ENCODE measurements at places on chromosomes 1 and 21.

DNA sequence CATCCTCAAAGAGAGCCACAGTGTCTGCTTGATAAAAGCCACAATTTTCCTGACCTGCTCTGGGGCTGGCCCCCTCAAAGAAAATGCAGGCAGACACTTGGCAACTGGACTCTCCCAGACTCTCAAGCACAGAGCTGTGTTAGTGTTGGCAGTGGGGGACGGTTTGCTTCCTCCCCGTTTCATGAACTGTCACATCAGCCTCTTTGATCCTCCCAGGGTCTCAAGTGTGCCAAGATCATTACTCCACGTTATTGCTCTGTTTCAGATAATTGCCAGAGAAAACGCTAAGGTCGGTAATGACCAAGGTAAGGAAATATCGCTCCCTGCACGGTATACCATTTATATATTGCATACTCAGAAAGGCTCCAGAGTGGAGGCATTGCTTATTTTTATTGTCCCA lies 138.8 kb downstream of the NTMT2 start:
- no peak for DNase-seq

GRCh38 chr1:201085902-201086735 lies 26.1 kb downstream of the CACNA1S start:
- DNase-seq, result peak; percentile 41

GRCh38 chr1:47755101-47755990 lies 241.8 kb downstream of the TRABD2B start:
- peak; percentile 20 for DNase-seq

DNA sequence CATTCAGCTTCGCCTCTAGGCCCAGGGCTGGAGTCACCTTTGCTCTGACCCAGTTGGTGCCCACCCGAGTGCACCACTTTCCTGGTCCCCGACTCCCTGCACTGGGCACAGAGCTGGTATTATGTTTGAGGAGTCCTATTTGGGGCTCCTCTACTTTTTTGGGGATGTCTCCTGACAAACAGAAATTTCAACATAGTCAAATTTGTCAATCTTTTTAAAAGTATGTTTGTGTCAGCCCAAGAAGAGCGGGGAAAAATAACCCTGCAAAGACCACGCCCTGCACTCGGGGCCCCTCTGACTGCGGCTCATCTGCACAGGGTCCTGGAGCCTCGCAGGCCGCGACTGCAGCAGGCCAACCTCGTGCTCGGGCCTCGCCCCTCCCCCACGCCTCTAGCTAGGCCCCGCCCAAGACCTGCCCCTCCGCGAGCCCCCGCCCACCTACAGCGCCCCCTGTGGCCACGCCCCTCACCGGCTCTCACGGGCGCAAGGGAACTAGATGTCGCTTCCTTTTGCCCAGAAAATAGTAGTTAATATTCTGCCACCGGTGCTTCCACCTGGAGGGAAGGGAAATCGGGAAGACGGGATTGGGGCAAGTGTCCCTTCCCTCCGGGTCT lies 11.4 kb downstream of the FAM229A start:
- DNase-seq, result no peak

GRCh38 chr1:197422993-197423392 lies 154.9 kb downstream of the CRB1 start:
- DNase-seq, result no peak

GRCh38 chr1:116854403-116854690 lies 55.4 kb upstream of the PTGFRN start:
- no peak for DNase-seq

- DNase-seq, result no peak
Measured at GRCh38 chr1:91836331-91837040, 49.5 kb downstream of the TGFBR3 start.

DNA sequence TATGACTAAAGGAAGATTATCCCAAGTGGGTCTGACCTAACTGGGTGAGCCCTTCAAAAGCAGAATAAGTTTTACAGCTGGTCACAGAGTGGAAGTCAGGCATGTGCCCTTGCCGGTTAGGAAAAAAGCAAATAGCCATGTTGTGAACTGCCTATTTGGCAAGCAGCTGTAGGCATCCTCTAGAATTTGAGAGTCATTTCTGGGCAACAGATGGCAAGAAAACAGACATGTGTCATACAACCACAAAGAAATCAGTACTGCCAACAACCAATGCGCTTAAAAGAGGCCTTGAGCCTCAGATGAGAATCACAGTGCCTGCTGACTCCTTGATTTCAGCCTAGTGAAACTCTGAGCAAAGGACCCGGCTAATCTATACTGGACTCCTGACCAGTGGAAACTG lies 26.8 kb downstream of the LRRC53 start:
- no peak for DNase-seq

GRCh38 chr1:83593073-83593472 lies 405.9 kb downstream of the TTLL7 start:
- DNase-seq, result no peak

- DNase-seq, result no peak
Measured at GRCh38 chr1:36764798-36765197, 269.5 kb downstream of the GRIK3 start.

GRCh38 chr21:43034101-43034500 lies 41.5 kb downstream of the CBS start:
- DNase-seq, result no peak

DNA sequence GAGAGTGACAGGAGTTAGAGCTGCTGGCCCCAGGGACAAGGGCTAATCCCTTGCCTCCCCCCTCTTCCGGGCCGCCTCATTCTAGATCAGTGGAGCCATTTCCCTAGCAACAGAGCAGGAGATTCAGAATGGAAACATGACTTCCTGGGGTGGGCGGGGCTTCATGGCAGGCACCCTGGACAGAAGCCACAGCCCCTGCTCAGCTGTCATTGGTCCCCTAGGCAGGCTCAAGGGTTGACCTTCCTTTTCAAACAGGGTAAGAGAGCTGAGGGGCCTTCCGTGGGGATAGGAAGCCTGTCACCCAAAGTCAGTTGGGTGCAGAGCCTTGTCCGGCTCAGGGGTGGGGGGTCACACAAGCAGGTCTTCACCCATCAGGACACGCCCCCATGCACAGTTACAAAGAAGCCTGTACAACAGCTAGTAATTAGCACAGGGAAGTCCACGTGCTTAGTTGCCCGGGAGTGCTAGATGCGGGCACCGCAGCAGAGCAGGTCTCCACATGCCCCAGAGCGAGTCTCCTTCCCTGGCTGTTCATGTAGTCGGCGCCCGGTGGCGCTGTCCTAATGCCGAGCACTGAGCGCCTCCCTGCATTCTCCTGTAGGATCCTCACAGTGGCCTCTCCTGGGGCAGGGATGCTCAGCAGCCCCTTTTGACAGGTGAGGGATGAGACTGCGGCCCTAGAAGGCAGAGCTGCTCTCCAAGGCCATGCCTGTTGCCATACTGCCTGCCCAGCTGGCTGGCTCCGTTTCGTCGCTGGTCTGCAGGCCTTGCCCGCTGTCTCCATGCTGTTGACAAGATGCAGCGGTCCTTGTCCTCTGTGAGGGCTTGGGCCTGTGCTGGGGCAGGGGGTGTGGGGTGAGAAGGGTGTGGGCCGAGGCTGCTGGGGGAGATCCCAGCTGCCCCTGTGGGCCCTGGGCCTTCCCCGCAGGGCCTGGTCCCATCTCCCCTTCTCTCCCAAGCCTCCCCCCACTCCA lies 5.1 kb downstream of the TMEM201 start:
- DNase-seq, result no peak

DNA sequence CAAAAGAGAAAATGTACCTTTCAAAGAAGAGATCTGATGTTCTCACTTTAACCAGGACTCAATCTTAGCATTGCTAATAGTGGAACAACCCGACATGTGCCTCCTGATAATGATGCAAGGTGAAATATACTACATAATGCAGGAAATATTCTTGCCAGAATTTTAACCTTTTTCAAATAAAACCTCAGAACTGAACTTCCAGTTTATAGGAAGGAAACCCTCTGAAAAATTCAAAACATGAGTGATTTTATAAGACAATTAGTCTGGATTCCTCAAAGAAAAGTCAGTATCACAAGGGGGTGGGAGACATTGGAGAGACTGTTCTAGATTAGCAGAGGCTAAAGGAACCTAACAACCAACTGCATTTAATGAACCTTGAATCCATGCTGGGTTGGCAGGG lies 18.1 kb downstream of the AHCYL1 start:
- no peak for DNase-seq

GRCh38 chr1:180353945-180354344 lies 123.9 kb downstream of the LHX4 start:
- no peak for DNase-seq

GRCh38 chr1:168907053-168907452 lies 178.0 kb upstream of the DPT start:
- no peak for DNase-seq

GRCh38 chr1:52676249-52676903 lies 21.8 kb downstream of the COA7 start:
- DNase-seq, result no peak

GRCh38 chr1:184801503-184801902 lies 46.8 kb upstream of the EDEM3 start:
- no peak for DNase-seq

DNA sequence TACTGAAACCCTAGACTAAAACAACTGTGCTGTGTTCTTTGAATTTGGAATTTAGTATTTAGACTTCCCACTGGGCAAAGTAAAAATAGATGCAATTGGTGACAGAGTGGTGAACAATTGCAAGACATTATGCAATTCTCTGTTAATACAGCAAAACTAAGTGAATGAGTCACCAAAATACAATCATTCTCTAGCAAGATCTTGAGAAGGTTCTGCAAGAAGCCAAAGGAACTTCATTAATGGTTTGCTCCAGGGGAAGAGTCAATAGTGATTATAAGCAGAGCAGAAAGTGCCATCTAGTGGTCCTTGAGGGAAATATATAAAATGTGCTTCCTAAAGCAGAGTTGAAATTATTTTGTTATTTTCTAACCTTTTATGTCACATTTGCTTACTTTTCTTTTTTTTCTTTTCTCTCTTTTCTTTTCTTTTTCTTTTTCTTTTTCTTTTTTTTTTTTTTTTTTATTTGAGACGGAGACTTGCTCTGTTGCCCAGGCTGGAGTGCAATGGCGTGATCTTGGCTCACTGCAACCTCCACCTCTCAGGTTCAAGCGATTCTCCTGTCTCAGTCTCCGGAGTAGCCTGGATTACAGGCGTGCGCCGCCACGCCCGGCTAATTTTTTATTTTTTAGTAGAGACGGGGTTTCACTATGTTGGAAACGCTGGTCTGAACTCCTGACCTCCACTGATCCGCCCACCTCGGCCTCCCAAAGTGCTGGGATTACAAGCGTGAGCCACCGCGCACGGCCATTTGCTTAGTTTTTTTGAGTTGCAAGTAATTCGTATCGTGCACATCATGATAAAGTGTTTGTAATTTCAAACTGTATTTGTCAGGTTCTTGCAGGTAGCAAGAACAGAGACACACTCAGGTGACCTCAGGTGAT lies 99.2 kb downstream of the CTH start:
- peak; percentile 52 for DNase-seq

DNA sequence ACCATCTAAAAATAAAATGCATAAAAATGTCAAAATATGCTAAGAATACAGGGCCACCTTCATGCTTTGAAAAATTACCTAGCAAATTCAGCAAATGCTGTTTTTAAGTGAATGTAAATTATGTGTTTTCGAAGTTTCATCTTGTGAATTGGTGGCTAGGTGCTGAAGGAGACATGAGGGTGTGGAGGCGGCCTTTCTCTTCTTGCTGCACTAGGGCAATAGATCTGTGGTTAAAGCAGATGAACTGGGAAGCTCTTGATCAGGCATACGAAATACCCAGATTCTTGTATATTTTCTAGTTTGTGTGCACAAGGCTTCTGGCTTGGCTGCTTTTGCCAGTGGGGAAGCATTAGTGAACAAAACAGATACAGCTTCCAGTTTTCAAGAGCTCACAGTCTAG lies 224.5 kb downstream of the ST6GALNAC3 start:
- DNase-seq, result no peak

GRCh38 chr1:228212415-228212965 lies 4.6 kb downstream of the OBSCN start:
- no peak for DNase-seq

DNA sequence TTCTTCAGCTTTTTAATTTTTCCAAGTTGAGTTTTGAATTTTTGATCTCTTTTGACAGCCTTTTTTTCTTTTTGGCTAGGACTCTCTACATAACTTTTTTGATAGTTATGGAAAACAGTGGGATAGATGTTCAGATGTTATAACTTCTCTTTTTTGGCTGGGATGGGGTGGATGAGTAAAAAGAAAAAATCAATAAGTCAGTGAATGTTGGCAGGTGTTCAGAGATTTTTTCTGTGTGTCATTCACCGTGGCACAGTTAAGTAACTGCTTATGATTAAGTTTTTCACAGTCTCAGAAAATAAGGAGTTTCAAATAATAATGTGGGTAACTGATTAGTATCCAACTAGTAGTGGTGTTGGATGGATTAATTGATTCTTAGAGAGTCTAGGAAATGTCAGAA lies 24.0 kb downstream of the HS2ST1 start:
- DNase-seq, result no peak

- DNase-seq, result no peak
Measured at GRCh38 chr1:48207131-48207530, 15.4 kb upstream of the SLC5A9 start.

Data from Panc1 (cell line).